ENCODE measurements at places on chromosomes 4 and X. TPM values are rescaled to one million over a fixed set of nuclear protein-coding genes. Genes with fewer than 3 reads are reported as not detected.

The XAGE1A gene
- not detected for total RNA-seq

The SCML2 gene
- 14.2 TPM for total RNA-seq

The VEGFC gene
- total RNA-seq: 3.1 TPM

- DNase-seq: no peak
These were observed 51.4 kb upstream of the MAP9 start for GRCh38 chr4:155428128-155428527.

DNA sequence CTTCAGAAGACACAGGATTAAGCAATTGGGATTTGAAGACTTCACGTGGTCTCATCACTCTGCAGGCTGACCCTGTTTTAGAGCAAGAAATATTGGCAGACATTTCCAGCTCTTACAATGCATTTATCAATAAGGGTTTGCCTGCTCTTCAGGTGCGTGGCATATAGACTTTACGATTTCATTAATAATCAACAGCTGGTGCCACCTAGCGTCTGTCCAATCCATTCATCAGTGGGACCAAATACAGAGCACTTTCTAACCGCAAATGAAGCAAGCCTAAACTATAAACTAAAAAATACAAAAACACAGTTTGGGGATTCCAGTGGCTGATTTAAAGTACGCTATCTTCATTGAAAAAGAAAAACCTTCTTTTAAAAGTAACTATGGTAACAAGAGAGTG lies 125.4 kb upstream of the DMD start:
- peak; percentile 34 for DNase-seq

DNA sequence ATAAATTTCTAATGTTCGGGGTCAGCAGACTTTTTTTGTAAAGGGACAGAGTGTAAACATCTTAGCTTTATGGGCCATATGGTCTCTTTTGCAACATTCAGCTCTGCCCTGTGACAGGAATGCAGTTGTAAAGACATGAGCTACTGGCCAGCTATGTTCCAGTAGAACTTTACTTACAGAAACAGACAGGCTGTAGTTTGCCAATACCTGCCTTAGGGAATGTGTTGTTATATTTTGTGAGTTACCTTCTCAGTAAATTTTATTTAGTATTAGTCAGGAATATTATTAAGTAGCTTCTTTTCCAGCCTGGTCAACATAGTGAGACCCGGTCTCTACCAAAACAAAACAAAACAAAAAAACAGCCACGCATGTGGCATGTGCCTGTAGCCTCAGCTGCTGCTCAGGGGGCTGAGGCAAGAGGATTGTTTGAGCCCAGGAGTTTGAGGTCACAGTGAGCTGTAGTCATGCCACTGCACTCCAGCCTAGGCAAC lies 48.7 kb downstream of the HTT start:
- no peak for DNase-seq

DNA sequence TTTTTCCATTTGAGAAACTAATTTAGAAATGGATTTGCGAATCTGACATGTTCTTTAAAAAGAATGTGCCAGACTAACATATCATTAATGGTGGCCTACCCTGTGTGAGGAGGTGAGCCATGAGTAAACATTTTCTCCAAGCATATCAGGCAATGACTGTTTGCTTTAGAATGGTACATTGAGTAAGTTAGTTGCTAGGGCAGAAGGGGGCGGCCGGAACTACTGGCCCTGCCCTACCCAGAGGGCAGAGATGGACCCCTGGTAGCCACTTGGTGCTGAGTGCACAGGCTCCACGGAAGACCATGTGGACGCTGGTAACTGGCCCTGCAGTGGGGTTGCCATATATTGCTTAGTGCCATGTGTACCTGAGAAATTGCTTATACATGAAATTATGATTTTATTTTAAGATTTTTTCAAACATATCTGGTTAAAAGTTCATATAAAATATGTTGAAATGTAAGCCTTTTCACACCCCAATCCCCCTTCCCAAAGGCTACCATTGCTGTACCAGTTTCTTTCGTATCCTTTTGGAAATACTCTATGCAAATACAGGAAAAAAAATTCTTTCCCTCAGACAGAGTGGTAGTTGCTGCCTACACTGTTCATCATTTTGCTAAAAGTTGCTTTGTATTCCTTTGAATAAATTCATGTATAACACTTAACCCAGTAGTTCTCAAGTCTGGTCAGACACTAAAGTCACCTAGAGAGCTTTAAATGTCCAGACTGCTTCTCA lies 8.8 kb downstream of the FNIP2 start:
- DNase-seq: no peak

DNA sequence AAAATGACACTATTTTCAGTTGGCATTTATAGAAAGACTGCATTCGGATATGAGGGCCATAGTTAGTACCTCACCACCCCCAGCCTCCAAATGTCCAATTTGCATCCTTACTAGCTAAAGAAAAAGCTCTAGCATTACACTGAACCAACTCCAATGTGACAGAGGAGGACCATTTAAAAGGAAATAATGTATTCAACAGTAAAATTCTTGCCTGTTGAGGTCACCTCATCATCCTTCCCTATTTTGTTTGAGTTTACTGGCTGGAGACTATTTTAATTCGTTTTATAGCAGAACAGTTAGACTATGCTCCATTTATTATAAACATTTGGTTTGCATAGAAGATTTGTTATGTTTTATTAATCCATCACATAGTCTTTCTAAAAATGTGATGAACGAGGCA lies 88.2 kb upstream of the PPARGC1A start:
- no peak for DNase-seq

DNA sequence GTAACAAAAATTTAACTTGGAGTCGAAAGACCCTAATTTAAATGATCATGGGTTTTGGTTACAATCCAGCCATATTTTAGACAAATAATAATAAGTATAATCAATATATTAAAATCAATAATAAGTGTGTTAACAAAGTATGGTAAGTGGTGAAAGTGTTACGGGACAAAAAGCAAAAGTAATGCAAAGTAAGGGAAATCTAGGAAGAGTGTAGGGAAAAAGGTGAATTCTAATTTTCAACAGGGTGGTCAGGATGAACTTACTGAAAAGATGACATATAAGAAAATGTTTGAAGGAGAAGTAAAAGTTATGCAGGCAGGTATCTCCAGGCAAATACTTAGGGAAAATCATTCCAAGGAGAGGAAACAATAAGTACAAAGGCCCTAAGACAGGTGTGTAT lies 32.3 kb downstream of the STX18 start:
- no peak for DNase-seq

DNA sequence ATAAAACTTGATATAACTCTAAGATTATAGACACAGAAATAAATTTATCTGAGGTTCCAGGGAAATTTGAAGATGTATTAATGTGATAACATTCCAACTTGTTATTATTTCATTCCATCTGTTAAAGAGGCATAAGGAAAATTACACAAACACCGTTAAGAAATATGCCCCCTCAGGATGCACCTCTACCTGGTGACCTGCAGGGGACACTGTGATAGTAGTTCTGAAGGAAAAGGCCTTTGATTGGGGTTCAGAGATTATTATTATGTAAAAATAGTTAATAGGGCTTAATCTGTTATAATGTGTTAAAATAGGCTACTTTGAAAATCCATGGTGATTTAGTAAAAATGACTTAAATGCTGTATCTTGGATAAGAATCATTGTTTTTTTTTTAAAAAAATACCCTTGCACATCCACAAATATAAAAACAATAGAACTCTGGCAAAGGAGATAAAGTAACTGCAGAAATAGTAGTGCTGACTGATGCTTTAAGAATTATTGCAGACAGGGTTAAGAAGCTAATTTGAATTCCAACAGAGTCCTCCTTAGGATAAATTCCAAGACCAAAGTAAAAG lies 6.1 kb upstream of the ABRAXAS1 start:
- no peak for DNase-seq

- no peak for DNase-seq
These were observed 114.3 kb downstream of the NKX6-1 start for GRCh38 chr4:84384801-84385200.

Measured in neural crest cell (in vitro differentiated cells).